ENCODE measurements at places on chromosomes 1 and 21.

DNA sequence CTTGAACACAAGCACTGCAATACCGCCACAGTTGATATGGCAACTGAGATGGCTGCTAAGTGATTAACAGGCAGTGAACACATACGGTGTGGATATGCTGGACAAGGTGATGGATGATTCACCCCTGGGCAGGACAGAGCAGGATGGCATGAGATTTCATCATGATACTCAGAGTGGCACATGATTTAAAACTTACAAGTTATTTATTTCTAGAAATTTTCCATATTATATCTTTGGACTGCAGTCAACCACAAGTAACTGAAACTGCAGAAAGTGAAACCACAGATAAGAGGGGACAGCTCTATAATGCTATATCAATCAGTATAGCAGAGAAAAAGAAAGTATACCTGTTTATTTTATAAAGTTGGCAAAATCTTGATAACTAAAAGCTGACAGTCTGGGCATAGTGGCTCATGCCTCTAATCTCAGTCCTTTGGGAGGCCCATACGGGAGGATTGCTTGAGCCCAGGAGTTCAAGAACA is 47.9 kb downstream of the PHACTR4 start:
- peak; percentile 0 for DNase-seq

- DNase-seq, result no peak
These were observed 104.2 kb upstream of the ADAMTS5 start for GRCh38 chr21:27070861-27071670.

DNA sequence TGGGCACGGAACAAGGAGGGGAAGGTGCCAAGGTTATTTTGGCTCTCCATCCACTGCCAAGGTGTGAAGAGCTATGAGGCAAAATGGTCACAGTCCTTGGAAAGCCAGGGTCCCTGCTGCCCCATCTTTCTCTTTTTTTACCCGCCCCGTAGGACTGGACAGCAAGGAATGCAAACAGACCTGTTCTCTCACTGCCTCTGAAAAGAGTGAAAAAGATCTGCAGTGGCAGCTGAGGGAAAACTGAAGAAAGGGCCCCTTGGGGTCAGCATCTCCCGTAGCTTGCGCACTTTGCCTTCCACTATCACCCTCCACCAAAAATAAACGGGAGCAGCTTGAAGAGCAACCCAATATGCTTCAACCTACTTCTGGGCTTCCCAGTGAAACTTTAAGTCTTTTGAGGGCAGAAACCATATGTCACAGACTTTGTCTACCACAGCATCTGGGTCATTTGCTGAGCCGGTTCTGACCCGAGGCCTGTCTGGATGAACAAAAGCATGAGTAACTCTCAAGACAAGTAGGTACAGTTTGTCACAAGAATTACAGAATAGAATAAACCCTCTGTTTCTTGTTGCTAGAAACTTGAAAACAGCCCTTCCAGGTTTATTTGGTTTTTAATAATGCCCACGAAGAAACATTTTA is 9.4 kb upstream of the KIF14 start:
- DNase-seq, result no peak

DNA sequence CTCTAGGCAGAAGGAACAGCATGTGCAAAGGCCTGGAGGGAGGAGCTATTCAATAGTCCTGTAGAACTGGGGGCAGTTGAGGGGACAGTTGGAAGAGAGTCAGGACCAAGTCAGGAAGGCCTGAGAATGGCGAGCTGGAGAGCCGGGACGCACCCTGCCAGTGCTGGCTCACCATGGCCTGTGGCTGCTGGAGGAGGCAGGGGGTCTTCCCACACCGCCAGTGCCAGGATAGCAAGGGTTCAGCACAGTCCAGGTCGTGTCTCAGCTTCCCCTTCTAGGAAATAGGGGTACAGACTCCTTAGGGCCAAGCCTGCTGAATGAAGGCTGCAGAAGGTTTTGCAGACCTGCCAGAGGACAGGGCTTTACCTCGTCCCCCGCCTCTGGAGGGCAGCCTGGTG is 7.3 kb downstream of the PODN start:
- DNase-seq, result no peak

DNA sequence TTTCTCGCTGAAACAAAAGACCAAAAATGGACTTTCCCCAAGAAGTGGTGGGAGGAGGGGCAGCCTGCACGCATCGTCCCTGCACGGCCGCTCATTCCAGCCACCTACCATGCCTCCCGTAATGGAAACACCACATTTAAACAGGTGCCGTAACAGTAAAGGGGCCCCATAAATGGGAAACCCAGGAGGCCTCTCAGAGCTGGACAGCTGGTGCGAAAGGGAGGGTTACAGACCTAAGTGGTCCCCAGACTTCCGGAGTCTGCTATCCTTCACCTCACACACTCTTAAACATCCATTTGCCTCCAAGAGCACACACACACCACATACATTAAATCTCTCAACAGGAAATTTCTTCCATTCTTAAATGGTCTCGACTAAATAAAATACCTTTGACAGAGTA is 120.7 kb upstream of the SOD1 start:
- DNase-seq, result no peak

DNA sequence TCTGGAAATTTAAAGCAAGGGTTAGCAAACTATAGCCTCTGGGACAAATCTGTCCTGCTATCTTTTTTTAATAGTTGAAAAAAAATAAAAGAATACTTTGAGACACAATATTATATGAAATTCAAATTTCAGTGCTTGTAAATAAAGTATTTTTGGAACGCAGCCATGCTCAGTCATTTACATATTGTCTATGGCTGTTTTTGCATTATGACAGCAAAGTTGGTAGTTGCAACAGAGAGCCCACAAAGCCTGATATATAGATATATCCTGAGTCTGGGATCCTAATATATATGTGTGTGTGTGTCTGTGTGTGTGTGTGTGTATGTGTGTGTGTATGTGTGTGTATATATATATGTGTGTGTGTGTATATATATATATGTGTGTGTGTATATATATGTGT is 20.8 kb downstream of the SSR2 start:
- DNase-seq, result no peak

GRCh38 chr21:36065497-36066036 is 4.3 kb upstream of the CBR1 start:
- no peak for DNase-seq

- DNase-seq, result no peak
These were observed 25.6 kb downstream of the RNF187 start for GRCh38 chr1:228512781-228513198.

GRCh38 chr1:205706601-205707502 is 26.5 kb upstream of the SLC45A3 start:
- no peak for DNase-seq

GRCh38 chr1:179794669-179795068 is 51.6 kb downstream of the FAM163A start:
- DNase-seq, result no peak

- no peak for DNase-seq
These were observed 661.0 kb upstream of the PTBP2 start for GRCh38 chr1:96060621-96061020.

DNA sequence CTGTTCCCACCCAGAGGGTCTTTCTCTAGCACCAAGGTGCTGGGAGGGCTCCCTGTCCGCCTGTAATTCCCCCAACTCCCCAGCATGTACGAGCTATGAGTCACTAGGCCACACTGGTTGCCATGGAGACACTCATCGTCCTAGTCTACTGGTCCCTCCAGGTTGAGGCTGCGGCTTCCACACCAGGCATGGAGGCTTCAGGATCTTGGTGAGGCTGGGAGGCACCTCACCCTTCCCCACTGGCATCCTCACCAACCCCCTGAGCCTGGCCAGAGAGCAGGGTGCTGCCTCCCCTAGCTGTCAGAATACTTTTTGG is 75.6 kb upstream of the KAZN start:
- DNase-seq, result no peak

DNA sequence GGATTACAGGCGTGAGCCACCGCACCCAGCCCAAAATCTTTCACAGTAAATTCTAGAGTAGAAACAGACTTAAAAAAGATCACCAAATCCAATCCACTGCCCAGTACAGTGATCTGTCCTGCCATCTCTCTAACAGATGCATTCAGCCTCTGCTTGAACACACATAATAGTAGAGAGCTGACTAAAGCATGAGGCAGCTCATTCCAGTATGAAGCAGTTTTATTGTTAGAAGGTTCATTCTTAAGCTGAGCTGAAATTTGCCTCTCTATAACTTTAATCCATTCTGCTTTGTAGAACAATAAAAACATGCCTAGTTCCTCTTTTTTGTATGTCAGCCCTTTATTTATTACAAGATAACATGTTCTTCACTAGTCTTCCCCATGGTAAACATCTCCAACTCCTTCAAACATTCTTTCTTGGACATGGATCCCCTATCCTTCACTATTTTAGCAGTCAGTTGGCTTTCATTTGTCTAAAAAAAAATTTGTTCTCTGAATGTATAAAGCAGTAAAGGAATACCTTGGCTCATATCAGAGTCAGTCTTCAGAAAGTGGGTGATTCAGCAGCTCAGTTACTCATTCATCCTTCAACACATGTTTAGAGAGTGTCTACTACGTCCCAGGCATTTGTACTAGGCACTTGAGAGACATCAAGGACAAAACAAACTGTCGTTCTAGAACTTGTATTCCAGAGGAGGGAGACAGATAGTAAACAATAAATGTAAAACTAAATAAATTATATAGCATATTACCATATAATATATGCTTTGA is 10.7 kb upstream of the PTBP2 start:
- DNase-seq, result no peak

DNA sequence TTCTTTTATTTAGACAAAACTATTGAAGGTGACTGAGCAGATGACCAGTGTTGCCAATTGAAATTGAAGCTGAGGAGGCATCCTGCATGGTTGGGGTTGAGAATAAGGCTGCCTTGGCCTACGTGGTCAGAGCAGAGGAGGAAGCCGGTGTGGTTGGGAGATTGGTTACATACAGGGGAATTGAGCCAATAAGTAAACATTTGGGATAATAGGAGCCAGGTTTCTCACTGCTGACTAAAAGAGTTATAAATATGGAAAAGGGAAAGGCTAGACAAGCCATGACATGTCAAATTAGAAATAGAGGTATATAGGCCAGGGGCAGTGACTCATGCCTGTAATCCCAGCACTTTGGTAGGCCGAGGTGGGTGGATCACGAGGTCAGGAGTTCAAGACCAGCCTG is 15.8 kb downstream of the SNX7 start:
- no peak for DNase-seq

DNA sequence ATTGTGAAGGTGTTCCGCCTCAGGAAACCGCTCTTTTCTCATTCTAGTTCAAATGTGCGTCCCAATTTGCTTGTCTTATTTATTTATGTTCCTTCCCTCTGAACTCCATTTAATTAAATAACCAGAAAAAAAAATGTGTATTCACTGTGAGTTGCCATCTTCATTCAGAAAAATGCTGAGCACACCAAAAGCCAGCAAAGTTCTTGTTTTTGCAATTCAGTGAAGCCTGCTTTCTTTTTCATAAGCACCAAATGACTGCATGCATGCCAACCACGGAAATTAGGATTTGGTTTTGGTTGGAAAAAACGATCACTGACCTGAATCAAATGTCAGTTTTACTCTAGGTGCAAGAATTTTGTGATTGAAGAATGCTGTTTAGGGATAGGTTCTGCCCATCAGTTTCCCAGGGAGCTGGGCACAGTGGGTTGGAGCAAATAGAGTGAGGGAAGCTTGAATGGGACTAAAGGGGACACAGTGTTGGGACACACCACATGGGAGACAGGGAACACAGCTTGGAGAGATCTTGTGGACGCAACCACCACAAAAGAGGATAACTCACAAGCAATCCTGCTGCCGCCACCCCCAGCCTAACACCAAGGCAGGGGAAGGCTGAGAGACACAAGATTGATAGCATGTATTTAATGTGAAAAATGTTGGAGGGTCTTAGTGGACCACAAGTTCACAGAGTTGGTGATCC is 183.4 kb upstream of the GALNT2 start:
- no peak for DNase-seq

DNA sequence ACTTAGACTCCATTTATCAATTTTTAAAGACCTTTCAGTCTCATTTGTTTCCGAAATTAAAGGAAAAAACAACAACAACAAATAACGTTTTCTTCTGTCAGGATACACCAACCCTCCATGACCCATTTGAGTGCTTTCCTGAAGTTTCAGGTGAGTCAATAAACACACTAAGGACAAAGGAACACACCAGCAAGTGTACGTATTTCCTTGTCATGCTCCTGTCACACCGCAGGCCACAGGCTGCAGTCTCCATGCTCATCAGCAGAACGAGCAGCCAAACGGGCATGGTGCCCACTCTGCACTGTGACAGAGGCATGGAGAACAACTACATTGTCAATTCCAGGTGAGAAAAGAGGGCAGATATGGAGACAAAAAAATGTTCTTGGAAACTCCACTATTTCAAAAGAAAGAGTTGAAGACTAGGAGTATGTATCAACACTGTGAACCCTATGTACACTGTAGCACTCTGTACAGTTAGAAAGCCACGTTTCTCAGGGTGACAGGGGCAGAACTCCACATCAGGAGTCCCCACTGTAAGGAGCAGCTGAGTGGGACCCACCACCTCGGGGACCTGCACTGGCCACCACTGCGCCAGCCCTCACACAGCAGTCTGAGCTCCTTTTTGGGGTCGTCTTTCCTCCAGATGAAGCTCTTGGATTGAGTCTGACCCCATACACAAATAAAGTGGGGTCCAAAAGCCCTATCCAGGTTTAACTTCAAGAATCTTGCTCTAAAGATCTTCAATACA is 2.6 kb downstream of the PTTG1IP start:
- peak; percentile 54 for DNase-seq

GRCh38 chr1:177780096-177780700 is 189.7 kb downstream of the SEC16B start:
- no peak for DNase-seq

- no peak for DNase-seq
These were observed 1.8 kb upstream of the LIN9 start for GRCh38 chr1:226310637-226311195.

- peak; percentile 70 for DNase-seq
These were observed 43.5 kb upstream of the RAB4A start for GRCh38 chr1:229227298-229227919.

GRCh38 chr1:76430531-76430930 is 356.0 kb downstream of the ST6GALNAC3 start:
- DNase-seq, result no peak

GRCh38 chr1:206461602-206462455 is 8.4 kb upstream of the IKBKE start:
- peak; percentile 61 for DNase-seq

Data from central memory CD4-positive, alpha-beta T cell (primary cell).